ENCODE measurements at places on chromosomes 6 and 20.

DNA sequence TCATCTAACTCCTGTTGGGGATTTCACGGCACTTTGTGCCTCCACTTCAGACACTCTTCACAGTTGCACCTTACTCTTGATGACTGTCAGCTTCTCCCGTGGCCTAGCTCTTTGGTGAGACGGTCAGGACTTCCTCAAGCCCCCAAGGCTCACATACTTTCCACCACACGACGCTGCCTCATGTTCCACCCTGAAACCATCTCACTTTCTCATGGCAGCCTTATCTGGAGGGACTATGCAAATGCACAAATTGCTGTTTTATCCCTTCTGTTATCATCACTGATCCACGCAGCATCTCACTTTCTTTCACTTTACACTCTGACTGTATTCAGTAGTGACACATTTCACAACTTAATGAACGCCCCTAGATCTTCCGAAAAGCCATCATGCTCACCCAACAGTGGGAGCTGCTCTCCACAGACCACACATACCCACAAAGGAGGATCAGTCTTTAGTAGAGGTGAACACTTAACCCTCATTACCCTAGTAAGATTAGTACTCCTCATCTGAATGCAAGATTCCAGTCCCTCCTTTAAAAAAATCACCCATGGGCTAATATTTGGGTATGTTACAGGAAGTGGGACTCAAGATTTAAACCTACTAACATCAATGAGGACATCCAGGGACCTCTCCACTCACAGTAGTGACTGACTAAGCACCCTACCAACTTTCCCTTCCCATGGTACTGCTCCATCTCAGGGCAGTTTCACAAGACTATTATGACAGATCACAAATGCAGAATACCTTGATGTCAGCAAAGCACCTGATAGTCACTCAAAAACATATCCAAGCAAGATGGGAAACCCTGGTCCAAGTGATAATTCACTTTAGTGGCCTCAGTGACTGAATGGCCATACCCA is 35.4 kb downstream of the FYN start:
- peak; percentile 61 for DNase-seq

- no peak for DNase-seq
Measured at GRCh38 chr6:131917318-131917717, 33.9 kb downstream of the CCN2 start.

- no peak for DNase-seq
Measured at GRCh38 chr20:41002842-41003142, 25.8 kb upstream of the TOP1 start.

- no peak for DNase-seq
Measured at GRCh38 chr6:19851241-19852089, 14.3 kb downstream of the ID4 start.

GRCh38 chr20:25310268-25310920 is 62.5 kb downstream of the PYGB start:
- DNase-seq = peak; percentile 36

DNA sequence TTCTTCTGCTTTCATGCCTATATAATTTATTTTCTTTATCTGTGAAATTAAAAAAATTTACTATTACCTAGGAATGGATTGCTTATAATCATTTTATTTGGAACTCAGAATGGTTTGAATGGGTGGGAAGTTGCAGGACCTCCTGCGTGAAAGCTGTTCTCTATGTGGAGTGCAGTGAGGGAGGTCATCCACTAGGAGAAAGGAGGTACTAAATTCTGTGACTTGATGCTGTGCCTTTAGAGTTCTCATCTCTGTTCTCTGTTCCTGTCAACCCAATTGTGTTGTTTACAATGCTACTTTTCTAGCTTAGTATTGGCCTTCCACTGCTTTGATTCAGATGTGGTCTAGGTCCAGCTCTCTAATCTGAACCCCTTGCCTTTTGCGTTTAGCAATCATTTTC is 65.0 kb upstream of the HIVEP1 start:
- no peak for DNase-seq

DNA sequence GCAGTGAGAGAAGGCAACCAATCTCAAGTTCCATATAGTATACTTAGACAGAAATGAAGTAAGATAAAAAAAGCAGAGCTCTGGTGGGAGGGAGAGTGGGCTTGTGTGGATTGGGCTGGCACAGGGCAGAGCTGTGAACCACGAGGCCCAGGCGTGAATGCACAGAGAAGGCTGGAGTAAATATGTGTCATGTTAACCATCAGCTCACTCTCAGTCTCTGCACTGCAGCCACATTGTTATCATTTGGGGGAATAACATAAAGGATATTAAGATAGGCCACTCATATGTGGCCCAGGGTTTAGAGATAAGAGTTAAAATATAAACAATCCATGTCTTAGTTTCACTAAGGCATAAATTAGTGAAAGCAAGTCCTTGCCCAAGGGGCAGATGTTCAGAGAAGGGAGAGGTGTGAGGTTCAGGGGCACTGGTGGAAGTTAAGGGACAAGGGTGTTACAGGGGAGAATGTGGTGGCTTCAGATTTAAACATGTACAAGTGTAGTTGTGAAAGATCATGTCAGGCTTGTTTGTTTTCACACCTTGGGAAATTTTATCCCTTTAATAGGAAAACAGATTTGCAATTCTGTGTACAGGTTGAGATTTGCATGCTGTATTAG is 14.4 kb downstream of the GMPR start:
- DNase-seq = no peak

DNA sequence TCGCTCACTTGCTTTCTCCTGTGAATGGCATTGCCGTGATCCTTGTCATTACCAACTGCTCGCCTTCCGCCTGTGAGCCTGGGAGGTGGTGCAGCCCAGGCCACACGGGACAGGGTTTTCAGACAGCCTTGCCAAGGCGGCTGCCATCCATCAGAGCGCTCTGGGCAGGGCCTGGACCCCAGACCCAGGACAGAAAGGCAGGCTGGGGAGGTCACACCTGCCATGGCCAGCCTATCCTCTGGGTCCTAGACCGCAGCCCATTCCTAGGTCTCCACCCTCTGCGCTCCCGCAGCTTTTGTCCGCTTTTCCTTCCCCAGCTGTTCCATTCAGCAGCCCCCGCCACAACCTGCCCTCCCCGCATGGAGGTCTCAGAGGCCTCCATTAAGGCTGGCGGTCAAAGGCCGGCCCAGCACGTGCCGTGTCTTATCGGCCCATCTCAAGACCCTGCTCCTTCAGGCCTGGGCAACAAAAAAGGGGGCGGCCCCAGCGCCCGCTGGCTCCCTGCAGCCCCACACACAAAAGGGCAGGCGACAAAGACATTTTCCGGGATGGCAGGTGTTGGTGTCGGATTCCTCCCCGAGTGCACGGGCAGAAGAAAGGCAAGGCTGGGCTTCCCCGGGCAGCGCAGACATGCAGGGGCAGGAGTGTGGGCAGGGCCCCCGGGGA is 28.1 kb downstream of the INSM1 start:
- DNase-seq = no peak

DNA sequence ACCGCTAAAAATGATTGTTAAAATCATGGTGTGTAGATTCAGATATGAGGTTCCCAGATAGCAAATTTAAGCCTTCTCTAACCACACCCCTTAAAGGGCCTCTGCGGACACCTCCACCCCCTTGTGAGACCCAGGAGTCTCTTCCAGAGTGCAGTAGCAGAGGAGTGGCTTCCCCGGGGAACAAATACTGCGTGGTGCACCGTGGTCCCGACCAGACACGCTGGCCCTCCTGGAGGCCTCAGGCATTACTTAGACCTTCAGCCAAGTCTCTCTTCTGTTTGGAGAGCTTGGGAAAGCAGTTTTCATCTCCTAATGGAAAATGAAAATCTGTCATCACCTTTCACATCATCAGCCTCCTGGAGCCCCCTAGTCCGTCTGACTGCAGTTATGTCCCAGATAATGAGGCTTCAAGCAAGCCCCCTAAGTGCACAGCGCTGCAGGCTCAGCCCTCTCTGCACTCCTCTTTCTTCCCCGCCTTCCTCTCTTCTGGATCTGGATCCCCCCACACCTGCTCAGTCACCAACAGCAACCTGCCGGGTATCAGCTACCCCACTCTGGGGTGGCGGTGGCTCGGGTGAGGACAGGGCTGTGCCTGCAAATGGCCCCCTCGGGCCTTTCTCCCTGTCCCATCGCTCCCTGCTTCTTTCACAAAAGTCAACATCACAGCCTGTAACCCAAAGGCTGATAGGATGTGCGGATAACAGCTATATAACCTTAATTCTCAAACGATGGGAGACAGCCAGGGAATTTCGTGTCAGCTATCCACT is 58.8 kb upstream of the TAGAP start:
- no peak for DNase-seq

DNA sequence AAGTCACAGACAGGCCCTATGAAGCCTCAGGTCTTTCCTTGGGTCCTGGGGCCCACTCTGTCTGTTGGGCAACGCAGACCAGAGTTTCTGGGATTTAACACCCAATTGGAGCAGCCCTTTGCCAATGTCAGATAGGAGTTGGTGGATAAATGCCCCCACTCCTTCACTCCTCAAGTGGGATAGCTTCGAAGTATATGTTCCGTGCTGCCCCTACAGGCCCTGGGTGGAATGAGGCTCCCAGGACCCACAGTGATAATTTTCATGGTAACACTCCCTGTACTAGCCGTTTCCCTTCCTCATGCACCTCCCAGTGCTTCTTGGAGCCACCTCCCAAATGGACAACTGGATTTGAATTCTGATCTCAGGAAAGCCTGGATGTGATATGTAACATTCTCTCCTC is 145.4 kb downstream of the FOXA2 start:
- no peak for DNase-seq

GRCh38 chr6:106039897-106040592 is 46.1 kb upstream of the PRDM1 start:
- DNase-seq = no peak

DNA sequence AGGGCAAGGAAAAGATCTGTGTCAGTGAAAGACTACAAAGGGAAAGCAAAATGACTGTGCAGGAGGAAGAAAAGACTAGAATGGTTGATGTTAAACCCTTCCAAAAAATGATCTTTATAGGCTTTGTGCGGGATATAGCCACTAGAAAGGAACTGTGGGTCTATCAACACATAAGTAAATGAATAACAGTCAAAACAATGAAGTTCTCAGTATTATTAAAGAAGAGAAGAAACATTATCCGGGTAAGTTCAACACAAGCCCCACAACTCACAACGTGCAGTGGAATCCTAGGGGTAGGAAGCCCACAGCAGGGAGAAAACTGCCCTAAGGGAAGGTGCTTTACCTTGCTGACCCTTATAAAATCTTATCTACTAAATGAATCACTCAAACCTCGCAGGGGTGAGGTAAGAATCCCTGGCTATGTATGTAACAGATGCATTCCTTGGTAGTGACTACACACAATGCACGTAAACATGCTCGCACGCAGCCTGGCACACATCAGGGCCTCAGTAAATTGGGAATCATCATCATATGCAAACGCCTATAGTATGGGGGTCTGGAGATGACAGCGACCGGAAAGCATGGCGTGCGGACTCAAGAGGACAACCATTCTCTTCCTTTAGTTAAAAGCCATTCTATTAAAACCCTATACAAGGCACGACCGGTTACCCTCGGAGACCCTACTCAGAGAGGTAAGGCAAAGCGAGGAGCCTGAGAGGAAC is 11.3 kb downstream of the TFAP2A start:
- DNase-seq = no peak

DNA sequence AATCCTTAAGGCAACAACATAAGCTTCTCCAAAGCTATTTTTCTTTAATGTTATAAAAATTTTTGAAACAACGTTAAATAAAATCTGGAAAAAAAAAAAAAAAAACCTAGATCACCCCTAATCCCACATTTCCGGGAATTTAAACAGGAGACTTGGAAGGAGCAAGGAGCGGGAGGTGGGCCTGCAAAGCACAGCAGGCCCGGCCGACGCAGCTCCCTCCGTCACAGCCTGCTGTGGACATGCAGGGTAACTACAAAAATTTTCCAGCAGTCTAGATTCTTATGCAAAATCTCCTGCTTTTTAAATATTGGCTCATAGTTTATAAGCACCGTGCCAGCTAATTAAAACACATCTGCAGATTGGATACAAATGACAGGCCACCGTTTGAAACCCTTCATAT is 23.5 kb downstream of the FOXF2 start:
- no peak for DNase-seq

DNA sequence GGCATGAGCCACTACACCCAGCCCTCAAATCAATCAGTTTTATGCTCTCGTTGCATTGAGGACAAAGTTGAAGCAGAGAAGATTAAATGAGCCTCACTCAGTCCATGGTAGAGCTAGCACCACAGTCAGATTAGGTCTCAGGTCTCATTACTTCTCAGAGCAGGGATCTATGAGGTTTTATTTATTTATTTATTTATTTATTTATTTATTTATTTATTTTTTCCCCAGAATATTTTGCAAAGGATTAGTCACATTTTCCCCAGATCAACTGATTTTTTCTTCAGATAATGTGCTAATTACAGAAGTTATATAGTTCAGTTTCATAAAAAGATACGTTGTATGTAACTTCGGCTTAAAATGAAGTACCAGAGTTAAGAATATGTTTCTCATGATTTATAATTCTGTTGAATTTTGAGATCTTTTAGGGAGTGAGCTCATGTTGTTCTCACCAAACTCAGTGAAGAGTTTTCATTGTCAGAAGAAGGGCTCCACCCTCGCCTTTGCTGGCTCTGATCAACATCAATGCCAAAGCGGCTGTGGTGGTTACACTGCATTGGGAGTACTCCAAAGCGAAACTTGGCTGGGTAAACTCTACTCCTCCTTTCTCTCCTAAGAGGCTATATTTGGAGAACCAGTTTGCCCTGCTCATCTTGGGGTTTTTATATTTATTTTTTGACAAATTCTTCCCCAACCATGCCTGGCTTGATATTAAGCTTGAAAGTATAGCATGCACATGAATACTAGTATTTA is 12.9 kb upstream of the ID4 start:
- DNase-seq = no peak

- no peak for DNase-seq
Measured at GRCh38 chr20:59001449-59002171, 5.4 kb downstream of the CTSZ start.

DNA sequence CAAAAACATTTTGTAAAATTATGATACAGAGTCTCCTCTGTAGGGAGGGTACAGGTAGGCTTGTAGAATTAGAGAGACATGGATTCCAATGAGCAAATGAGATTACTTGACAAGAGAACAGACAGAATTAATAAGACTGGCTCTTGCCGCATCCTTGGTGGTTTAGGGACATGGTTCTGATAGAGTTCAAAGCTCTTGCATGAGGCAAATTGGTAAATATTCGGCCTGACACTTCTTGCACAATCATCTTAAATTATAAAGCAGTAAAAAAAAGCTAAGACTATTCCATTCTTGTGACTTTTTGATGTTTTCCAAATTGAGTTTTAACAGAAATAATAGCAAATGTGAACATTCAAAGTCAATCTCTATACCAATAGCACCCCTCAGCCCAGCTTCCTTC is 14.9 kb upstream of the KLHL31 start:
- DNase-seq = no peak

DNA sequence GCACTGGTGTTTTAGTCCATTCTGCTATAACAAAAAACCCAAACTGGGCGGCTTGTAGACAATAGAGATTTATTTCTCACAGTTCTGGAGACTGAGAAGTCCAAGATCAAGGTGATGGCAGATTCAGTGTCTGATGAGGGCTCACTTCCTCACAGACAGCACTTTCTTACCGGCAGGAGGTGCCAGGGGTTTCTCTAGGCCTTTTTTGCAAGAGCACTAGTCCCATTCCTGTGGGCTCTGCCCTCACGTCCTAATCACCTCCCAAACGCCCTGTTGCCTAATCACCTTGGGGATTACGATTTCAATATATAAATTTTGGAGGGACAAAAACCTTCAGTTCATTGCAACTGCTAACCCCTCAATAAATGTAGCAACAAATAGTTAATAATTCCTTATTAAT is 140.0 kb upstream of the SGK1 start:
- DNase-seq = no peak

- DNase-seq = no peak
Measured at GRCh38 chr6:117483645-117484016, 1.2 kb downstream of the DCBLD1 start.

GRCh38 chr6:156963712-156964700 is 186.8 kb downstream of the ARID1B start:
- no peak for DNase-seq

Data from stimulated activated CD8-positive, alpha-beta memory T cell treated with anti-CD3 and anti-CD28 coated beads, Interleukin-15, amount 100 ng/mL, for 48 hours (primary cell).